Activated naive CD4-positive, alpha-beta T cell (primary cell): ENCODE measurements at places on chromosomes 13 and 19.

- no peak for DNase-seq
Measured at GRCh38 chr13:40434516-40435397, 231.7 kb downstream of the FOXO1 start.

- DNase-seq: no peak
Measured at GRCh38 chr19:11418094-11418548, 993 bp downstream of the RGL3 start.

GRCh38 chr13:112351825-112352224 lies 24.3 kb upstream of the SPACA7 start:
- no peak for DNase-seq

GRCh38 chr19:58381460-58382212 lies 806 bp upstream of the ZNF837 start:
- DNase-seq: no peak

GRCh38 chr19:1819341-1820255 lies 7.5 kb upstream of the ATP8B3 start:
- DNase-seq: no peak

DNA sequence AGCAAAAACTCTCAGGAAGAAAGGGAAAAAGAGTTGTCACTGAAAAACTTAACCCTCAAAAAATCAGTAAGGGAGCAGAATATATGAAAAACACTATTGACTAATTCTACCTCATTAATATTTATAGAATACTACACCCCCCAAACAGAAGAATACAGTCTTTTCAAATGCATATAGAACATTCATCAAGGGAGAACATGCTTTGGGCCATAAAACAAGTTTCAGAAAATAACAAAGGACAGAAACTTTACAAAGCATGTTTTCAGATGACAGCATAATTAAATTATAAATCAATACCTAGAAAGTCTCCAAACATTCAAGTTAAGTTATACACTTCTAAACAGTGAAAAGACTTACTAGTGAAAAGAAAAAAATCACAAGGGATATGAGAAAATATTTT lies 30.5 kb downstream of the SOHLH2 start:
- no peak for DNase-seq

- DNase-seq: no peak
Measured at GRCh38 chr13:69585656-69586055, 522.0 kb upstream of the ATXN8OS start.

DNA sequence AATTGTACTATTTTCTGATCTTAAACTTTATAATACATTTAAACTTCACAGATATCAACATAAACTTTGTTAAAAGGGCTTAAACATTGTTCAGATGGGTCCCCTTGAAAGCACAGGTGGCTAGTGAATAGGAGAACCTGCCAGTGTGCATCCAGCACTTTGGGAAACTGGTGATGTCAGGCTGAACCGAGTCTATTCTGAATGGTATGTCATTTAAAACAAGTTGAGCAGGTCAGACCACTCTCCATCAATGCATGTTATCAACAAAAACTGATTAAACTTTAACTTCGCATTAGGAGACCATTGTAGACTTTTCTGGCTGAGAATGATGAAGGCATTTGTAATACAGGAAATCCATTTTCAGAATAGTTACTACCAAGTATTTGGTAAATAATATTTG lies 50.1 kb upstream of the FREM2 start:
- no peak for DNase-seq

DNA sequence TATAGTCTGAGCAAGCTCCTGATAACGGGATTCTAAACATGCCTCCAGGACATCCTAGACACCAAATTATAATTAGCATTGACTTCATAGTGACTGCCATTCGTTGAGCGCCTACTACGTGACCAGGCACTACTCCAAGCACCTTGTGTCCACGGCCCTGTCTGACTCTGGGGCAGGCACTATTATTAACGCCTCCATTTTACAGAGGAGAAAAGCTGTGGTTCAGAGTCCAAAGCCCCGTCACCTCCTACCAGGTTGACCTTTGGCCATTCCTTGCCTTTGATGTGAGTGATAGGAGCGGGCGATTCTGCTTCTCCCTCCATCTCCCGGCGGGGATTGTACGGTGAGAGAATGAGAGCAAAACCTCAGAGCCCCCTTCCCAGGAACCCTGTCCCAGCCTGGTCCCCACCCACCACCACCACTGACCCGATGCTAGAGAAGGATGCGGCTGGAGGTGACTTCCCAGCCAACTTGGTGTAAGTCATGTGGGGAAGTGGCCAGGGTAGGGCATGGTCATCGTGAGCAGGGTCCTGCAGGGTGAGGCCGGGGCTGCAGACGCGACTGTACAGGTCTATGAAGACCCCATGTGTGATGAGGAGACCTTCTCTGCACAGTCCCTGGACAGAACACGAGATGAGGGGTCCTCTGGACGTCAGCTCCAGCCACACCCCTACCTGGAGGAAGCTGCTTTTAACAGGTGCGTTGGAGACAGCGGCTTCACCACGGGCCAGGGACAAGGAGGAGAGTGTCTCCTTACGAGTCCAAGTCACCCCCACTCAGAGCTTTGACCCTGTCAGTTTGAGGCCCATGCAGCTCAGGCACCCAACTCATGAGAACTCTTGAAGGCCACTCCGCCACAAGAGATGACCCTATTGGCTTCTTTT lies at the start of gene IGSF23:
Gene IGSF23 (plus strand): TSS at position 269 of the 884 bp plus-strand sequence. CDS start 83 bp downstream, at position 352.
- no peak for DNase-seq

- no peak for DNase-seq
Measured at GRCh38 chr19:3361384-3362216, 4.8 kb upstream of the NFIC start.

DNA sequence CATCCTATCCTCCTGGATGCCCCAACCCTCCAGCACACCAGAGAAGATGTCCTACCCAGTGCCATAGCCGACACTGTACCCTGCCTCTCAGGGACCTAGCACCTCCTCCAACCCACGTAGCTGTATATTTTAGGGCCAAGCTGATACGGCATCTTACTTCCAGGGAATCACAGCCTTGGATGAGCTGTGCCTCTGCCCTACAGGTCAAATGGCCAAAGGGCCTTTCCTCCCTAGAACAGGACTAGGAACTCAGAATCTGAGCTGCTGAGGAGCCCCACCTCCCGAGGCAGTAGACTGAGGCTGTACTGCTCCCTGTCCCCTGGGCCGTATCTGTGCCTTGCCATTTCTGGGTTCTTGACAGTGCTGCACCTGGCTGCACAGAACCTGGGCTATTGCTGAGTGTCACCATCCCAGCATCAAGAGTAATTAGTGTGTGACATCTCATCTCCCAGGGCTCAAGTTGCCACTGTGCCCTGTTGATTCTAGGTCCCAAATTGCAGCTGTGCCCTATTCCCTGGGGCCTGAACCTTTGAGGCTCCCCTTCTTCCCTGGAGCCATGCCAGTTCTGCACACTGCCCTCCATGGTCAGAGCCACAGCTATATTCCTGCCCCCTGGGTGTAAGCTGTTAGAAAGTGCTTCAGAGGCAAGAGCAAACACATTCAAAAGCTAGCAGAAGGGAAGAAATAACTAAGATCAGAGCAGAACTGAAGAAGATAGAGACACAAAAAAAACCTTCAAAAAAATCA lies 41.0 kb downstream of the VWA8 start:
- DNase-seq: no peak
